Pancreas (tissue), 10 donors: ENCODE measurements at places on chromosomes 16 and 17.
A peak's percentile ranks its signal among the peaks of the same experiment; 100 is the strongest.

DNA sequence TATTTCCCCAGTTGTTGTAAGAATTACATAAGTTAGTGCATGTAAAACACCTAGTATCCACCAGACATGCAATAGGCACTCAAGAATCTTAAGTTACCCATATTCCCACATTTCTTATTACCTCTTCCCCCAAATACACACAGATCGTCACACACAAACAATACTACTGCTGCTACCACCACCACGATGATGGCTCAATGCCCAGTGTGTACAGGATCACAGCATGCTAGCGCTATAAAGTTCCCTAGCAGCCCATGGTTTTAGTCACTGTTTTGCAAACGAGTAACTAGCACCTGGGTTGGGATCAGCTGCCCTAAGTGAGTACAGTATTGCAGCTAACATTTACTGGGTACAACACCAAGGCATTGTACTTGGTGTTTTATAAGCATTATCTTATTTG, 411.7 kb downstream of the UTP18 start:
- H3K36me3 ChIP-seq, result no peaks in the 10 kb centered on the region
- no peaks in the 10 kb centered on the region for H3K4me1 ChIP-seq
- H3K27ac ChIP-seq, result no peak overlapping the region
- no peaks in the 10 kb centered on the region for H3K27me3 ChIP-seq
- no peak overlapping the region for H3K4me3 ChIP-seq

DNA sequence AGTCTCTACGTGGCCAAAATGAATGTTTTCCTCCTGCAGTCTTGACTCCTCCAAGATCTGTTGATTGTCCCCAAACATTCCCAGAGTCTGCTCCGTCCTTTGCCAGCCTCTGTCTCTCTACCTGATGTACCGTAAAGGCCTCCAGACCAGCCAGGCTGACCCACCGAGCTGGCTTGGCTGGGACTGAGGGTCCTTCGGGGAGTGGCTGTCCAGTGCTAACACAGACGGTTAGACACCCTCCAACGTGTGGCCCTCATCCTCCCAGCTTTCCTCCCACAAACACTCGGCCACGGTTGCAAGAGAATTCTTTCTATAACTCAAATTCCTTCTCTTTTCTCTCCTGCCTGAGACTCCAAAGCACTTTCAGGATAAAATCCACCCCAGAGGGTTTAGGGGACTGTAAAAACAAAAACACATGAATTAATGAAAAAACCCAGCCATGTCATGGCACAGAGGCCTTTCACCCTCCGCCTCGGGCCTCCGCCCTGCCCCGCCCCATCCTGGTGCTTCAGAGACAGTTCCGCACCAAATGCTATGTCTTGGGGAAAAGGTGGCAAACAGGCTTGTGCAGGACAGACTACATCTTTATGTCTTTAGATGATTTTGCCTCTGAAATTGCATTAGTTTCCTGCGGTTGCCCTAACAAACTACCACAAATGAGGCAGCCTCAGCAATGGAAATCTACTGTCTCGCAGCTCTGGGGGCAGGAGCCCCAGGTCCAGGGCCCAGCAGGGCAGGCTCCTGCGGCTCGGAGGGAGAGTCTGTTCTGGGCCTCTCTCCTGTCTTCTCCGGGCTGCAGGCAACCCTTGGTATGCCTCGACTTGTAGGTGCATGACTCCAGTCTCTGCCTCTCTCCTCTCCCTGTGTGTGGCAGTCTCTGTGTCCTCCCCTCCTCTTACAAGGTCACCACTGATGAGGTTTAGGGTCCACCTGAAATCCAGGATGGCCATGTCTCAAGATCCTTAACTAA, 72.5 kb upstream of the CBX4 start:
- no peak for DNase-seq
- no peak overlapping the region for H3K4me3 ChIP-seq
- H3K4me1 ChIP-seq, result no peaks in the 10 kb centered on the region

DNA sequence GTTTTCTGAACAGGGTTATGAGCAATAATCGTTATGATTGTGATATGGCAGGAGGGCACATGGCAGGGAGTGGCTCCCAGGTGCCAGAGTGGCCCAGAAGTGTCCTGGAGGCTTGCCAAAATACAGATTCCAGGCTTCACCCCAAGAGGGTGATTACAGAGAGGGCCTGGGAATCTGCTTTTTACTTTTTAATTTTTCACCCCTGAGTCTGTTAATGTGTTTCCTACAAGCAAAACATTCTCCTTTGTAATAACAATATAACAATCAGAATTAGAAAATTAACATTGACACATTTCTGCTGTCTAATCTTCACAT, 212.4 kb downstream of the SNX29 start:
- H3K4me3 ChIP-seq, result no peak overlapping the region
- no peak overlapping the region for H3K27ac ChIP-seq
- no peaks in the 10 kb centered on the region for H3K36me3 ChIP-seq
- no peaks in the 10 kb centered on the region for H3K4me1 ChIP-seq
- H3K27me3 ChIP-seq, result no peaks in the 10 kb centered on the region

DNA sequence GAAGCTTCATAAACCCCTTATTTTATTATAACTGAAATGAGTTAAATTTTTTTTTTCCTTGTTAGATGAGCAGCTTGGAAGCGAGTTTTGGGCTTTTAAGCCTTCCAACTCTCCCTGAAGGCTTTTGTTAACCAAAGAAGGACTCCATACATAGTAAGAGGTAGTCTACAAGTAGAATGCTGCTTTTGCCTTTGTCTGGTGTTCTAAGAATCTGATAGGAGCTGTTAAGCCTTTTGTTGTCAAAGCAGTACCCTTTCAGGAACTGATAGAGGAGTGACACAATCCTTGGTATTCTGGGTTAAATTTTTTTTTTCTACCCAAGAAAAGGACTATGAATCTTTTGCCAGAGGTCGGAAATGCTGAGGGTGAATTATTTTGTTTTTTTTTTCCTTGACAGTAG, 26.1 kb downstream of the MAP2K4 start:
- H3K36me3 ChIP-seq, result no peaks in the 10 kb centered on the region
- H3K4me1 ChIP-seq, result no peaks in the 10 kb centered on the region
- H3K4me3 ChIP-seq, result no peak overlapping the region

DNA sequence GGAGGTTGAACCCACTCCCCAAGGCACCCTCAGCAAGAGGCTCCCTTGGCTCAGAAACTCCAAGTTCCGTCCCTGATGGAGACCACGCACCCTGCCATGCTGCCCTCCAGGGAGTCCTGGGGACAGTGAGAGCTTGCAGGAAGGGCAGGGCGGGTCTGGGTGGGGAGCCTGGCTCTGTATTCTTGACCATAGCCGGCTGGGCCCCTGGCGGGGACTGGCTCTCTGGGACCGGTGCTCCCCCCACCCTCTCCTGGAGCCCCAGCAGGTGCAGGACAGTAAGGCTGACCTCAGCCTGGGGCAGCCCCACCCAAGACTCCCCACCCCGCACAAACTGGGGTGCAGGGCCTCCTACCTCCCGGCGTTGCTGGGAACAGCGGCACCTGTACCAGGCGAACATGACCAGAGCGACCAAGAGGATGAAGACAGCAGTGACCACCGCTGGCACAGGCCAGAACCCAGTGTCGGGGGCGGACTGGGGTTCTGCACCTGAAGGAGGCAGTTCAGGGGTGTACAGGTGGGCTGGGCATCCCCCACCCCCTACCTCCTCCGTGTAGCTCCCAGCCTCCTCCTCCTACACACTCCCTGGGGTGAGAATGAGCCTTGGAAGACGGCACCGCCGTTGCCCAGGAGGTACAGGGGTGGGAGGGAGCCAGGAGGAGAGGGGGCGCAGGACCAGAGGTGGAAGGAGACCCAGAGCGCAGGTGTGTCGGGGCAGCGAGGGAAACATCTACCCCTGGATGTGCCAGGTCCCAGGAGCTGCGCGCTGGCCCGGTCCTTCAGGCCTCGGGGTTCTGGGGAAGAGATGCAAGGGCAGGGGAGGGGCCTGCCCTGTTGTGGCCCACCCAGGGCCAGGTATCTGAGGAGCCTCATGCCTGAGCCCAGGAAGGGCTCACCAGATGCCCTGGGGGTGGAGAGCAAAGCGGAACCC, 5.4 kb upstream of the CD7 start:
- H3K27me3 ChIP-seq, result no peaks in the 10 kb centered on the region
- no peak overlapping the region for H3K4me3 ChIP-seq
- no peaks in the 10 kb centered on the region for H3K4me1 ChIP-seq
- no peak for DNase-seq
- no peak overlapping the region for H3K27ac ChIP-seq

DNA sequence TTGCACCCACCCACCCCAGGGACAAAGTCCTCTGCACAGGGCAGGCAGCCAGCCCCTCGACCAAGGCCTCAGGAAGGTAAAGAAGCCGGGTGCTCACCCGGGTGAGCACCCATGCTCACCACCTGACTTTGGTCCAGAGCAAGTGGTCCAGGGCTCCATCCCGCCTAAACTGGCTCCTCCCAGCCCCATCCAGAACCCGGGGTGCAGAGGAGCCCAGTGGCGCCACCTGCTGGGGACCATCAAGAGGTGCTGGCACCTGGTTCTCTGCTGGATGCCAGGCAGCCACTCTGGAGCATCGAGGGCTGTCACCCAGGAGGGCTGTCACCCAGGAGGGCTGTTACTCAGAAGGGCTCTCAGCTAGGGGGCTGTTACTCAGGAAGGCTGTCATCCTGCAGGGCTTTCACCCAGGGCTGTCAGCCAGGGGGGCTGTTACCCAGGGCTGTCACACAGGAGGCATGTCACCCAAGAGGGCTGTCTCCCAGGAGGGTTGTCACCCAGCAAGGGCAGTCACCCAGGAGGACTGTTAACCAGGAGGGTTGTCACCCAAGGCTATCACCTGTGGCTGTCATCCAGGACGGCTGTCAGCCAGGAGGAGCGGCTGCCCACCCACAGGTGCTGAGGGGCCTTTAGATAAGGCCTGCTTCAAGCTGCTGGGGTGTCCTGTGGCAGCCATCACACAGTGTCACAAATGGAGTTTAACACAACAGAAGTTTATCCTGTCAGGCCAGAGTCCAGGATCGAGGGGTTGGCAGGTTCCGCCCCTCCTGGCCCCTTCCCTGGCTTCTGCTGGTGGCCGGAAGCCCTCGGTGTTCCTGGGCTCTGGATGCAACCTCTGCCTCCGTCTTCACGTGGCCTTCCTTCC, 98.5 kb downstream of the TNFRSF13B start:
- no peaks in the 10 kb centered on the region for H3K36me3 ChIP-seq
- no peak for DNase-seq
- H3K27me3 ChIP-seq, result no peaks in the 10 kb centered on the region
- H3K4me1 ChIP-seq, result no peaks in the 10 kb centered on the region
- no peak overlapping the region for H3K27ac ChIP-seq

DNA sequence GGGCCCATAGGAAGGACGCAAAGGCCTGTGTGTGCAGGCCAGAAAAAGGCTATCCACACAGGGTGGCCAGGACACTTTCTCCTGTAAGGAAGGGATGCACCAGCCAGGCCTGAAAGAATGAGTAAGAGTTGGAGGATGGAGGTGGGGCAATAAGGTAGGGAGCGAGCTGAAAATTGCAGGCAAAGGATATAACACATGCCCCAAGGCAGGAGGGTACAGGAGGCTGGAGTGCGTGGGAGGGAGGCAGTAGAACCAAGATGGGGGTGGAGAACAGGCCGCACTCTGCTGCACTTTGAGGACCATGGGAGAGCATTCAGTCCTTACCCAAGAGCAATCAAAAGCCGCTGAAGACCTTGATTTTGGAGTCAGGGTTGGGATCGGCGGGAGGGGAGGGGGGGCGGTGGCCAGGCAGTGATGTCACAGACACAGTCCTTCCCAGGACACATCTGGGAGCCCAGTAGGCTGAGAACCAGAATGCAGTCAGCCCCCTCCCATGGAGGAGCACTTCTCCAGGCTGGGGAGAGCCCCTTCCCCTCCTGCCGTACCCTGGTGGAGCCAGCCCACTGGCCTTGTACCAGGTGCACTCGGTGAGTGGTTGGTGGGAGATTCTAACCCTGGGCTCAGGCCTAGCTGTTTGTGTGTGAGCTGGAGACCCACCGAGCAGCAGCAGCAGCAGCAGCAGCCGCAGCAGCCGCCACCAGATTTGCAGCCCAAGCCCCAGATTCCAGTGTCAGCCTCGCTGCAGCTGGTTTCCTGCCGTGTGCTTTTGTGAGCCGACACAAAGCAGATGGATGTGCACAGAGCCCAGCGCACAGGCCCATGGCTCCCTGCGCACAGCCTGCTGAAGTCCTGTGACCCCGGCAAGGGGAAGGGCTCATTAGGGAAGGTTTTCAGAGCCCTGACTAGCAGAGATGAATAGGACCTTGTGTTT, 17.5 kb downstream of the ANKRD40 start:
- no peak overlapping the region for H3K4me3 ChIP-seq
- H3K4me1 ChIP-seq, result peaks cover 84% of the 10 kb centered on the region
- DNase-seq, result no peak
- peak overlapping the region; percentile 23 for H3K27ac ChIP-seq

DNA sequence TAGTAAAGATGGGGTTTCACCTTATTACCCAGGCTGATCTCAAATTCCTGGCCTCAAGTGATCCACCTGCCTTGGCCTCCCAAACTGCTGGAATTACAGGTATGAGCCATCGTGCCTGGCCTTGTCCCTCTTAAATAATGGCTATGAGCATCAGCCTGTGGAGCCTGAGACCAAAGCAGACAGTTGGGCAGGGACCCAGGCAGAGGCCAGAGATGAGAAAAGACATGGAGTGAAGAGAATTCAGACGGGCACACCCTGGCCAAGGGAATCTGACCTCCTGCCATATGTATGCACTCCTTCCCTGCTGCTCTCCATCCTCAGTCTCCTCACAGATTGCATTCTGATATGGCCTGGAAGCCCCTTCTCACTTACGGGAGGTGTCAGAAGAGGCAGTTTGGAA, 98.4 kb upstream of the DNAH9 start:
- no peak for DNase-seq
- no peak overlapping the region for H3K27ac ChIP-seq
- H3K27me3 ChIP-seq, result no peaks in the 10 kb centered on the region
- H3K4me1 ChIP-seq, result no peaks in the 10 kb centered on the region
- H3K36me3 ChIP-seq, result no peaks in the 10 kb centered on the region
- no peak overlapping the region for H3K4me3 ChIP-seq

GRCh38 chr17:34151102-34151501, 104.0 kb upstream of the CCL2 start:
- no peaks in the 10 kb centered on the region for H3K4me1 ChIP-seq
- no peak overlapping the region for H3K4me3 ChIP-seq
- H3K27me3 ChIP-seq, result no peaks in the 10 kb centered on the region
- no peak for DNase-seq

DNA sequence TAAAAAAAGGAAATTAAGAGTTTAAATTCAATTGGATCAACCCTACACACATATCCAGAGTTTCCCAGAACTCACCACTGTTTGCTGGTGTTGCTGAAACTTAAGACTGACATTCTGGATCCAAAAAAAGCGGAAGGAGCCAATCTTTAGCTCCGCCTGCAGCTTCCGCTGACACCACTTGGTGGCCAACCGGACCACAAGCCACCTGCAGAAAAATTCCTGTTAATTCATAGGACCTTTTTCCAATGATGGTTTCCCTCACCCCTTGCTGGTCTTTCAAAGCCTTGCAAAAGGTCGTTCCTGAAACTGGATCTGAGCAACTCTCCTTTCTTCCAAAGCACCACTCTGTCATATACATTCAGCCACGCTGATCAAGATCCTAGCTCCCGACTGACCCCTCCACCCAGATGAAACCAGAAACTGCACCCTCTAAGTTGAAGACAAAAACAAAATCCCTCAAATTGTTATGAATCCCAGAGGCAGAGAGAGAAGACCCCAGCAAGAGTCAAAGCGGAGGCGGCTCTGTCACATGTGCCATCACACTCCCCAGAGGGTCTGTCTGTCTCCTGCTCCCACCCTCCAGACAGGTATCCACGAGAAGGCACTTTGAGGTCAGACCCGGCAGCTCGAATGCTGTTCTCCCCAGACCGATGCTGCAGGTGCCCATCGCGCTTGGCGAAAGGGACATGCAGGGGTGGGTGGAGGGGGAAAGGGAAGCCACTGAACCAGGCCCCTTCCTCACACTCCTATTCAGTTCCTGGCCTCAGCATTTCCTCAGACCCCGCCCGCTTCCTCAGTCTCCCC, 773 bp downstream of the BLTP2 start:
- H3K27ac ChIP-seq, result peak overlapping the region; percentile 96
- H3K36me3 ChIP-seq, result peaks cover 17% of the 10 kb centered on the region
- no peaks in the 10 kb centered on the region for H3K27me3 ChIP-seq
- peak; percentile 75 for DNase-seq
- peak overlapping the region; percentile 75 for H3K4me3 ChIP-seq
